Stimulated activated CD8-positive, alpha-beta memory T cell treated with anti-CD3 and anti-CD28 coated beads, Interleukin-7, amount 100 ng/mL, for 1 hour (primary cell): ENCODE measurements at places on chromosomes 5 and 9.

DNA sequence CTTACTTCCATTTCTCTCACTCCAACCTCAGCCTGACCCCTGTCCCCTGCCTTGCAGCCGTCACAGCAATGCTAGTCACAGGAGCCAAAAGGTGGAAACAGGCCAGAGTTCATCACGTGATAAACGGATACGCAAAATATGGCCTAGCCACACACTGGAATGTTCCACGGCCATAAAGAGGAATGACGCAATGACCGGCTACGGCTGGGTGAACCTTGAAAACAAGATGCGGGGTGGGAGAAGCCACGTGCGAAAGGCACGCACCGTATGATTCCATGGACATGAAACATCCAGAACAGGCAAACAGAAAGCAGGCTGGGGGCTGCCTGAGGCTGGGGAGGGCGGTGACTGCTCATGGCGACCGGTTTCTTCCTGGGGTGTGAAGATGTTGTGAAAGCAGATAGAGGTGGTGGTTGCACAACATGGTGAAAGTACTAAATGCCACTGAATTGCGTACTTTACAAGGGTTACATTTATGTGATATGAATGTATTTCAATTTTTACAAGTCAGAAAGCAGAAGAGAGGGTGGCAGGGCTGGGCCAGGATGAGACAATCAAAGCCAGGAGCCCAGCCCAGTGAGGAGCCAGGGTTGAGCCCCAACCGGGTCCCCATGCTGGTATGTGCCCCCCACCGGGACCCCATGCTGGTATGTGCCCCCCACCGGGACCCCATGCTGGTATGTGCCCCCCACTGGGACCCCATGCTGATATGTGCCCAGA is 117.8 kb upstream of the SARDH start:
- DNase-seq = no peak

DNA sequence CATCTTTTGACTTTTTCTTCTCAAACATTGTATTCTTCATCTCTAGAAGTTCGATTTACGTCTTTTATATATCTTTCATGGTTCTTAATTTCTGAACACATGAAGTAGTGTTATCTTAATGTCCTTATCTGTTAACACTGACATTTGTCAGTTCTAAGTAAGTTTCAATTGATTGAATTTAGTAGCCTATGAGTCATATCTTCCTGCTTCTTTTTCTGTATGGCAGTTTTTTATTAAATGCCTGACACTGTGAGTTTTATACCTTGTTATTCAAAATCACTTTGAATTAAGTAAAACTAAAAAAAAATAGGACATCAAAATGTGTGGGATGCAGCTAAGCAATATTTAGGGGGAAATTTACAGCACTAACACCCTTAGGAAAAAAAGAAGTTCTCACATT is 707.0 kb upstream of the ACO1 start:
- no peak for DNase-seq

GRCh38 chr9:18456624-18457237 is 17.2 kb upstream of the ADAMTSL1 start:
- DNase-seq = no peak

GRCh38 chr9:111615928-111616327 is 15.2 kb upstream of the DNAJC25 start:
- DNase-seq = no peak

DNA sequence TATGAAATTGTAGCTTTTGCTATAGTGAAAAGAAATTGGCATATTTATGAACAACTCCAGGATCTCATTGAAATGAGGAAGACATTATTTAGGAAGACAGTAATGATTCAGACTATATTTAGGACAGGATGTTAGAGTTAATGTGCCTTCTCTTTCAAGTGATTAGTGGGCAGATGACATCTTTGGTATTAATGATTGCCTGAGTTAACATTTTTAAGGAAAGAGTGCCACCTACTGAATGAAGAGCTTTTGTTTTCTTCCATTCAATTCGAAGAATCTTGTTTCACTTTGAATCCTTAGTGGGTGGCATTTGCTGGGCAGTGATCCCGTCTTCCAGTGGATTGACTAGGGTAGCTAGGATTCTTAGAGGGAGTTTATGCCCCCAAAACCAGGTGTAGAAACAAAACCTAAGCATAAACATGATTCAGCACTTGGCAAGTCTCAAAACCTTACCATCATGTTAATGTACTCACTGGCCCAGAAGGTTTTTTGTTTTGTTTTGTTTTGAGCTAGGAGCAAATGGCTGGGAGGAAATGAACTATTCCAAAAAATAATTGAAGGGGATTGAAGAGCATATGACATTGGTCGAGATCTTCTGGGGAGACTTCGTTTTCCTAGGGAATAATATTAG is 23.2 kb downstream of the MAP3K1 start:
- DNase-seq = no peak

- DNase-seq = no peak
These were observed 140.1 kb upstream of the NR3C1 start for GRCh38 chr5:143543358-143544255.

- no peak for DNase-seq
These were observed 23.0 kb downstream of the C1QTNF2 start for GRCh38 chr5:160347448-160347847.

DNA sequence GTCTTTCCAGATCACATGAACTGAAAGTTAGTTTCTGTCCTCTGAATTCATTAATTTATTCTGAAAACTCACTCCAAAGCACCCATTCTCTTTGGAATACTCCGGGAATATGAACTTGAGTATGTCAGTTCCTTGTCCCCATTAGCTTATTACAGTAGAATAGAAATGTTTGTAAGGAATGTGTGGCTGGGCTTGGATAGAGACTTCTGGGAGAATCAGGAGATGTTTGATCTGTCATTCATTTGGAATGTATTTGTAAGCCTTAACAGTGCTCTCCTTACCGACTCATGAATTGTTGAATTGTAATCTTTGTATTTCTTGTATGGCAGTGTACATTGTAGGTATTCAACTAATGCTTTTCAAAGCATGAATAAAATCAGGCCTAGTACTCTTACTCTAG is 548.4 kb downstream of the LRRC70 start:
- DNase-seq = no peak
